ENCODE measurements at places on chromosomes 4 and X. TPM values are rescaled to one million over a fixed set of nuclear protein-coding genes. Genes with fewer than 3 reads are reported as not detected.

The ZNF141 gene
- total RNA-seq: 1.2 TPM

The HPGDS gene
- not detected for total RNA-seq

The IBSP gene
- not detected for total RNA-seq

The SPANXA2 gene
- not detected for total RNA-seq

The GJB1 gene
- not detected for total RNA-seq

The IL15 gene
- 27.4 TPM for total RNA-seq

The ZNF518B gene
- total RNA-seq: 3.7 TPM

The WDR1 gene
- total RNA-seq: 237 TPM

The RNF212 gene
- not detected for total RNA-seq

The SATL1 gene
- not detected for total RNA-seq

- DNase-seq: no peak
These were observed 182.2 kb downstream of the GABRB1 start for GRCh38 chr4:47213539-47213938.

GRCh38 chrX:156000361-156000926 is 2.9 kb downstream of the IL9R start:
- no peak for DNase-seq

- DNase-seq: peak; percentile 58
These were observed 147.7 kb downstream of the GASK1B start for GRCh38 chr4:158025131-158025530.

DNA sequence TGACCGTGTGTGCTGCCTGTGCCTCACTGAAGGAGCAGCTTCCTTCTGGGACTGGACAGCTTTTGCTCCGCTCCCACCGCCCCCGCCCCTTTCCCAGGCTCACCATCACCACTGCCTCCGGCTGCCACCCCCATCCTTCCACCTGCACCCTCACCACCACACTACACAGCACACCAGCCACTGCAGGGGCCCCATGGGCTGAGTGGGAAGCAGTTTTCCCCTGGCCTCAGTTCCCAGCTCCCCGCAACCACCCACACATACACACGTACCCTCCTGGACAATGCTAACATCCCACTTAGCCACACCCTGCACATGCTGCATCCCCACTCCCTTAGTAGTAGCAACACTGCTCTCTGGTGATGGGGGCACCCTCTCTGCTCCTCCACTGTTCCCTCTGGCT is 29.6 kb upstream of the COX18 start:
- DNase-seq: no peak

GRCh38 chrX:57121816-57122215 is 468 bp upstream of the SPIN2B start:
- no peak for DNase-seq

GRCh38 chr4:182177166-182177565 is 66.0 kb upstream of the TENM3 start:
- DNase-seq: peak; percentile 51

GRCh38 chr4:83323136-83323535 is 11.5 kb downstream of the HPSE start:
- no peak for DNase-seq

GRCh38 chr4:155887847-155888570 is 15.5 kb upstream of the TDO2 start:
- DNase-seq: no peak

- DNase-seq: no peak
These were observed 226.3 kb downstream of the ZIC3 start for GRCh38 chrX:137792214-137792613.

DNA sequence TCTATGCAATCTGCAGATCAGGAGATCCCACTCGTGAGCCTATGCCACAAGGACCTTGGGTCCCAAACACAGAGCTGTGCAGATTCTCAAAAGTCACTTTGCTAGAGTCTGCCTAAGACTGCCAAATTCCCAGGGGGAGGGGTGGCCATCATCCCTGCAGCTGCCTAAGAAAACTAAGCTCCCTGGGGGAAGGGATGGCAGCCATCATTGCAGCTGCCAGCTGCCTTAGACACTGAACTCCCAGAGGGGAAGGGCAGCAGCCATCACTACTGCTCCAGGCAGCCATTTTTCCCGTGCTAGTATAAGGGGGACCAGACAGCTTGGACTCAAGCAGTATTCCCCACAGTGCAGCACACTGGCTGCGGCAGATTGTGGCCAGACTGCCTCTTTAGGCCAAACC is 156.9 kb downstream of the NKX6-1 start:
- DNase-seq: no peak

GRCh38 chr4:173231916-173232315 is 63.3 kb downstream of the GALNT7 start:
- DNase-seq: no peak

GRCh38 chr4:157459785-157460184 is 239.3 kb downstream of the GRIA2 start:
- no peak for DNase-seq

GRCh38 chr4:184167576-184167975 is 50.1 kb downstream of the ENPP6 start:
- no peak for DNase-seq

- no peak for DNase-seq
These were observed 31.3 kb downstream of the NIPAL1 start for GRCh38 chr4:48047896-48048295.

DNA sequence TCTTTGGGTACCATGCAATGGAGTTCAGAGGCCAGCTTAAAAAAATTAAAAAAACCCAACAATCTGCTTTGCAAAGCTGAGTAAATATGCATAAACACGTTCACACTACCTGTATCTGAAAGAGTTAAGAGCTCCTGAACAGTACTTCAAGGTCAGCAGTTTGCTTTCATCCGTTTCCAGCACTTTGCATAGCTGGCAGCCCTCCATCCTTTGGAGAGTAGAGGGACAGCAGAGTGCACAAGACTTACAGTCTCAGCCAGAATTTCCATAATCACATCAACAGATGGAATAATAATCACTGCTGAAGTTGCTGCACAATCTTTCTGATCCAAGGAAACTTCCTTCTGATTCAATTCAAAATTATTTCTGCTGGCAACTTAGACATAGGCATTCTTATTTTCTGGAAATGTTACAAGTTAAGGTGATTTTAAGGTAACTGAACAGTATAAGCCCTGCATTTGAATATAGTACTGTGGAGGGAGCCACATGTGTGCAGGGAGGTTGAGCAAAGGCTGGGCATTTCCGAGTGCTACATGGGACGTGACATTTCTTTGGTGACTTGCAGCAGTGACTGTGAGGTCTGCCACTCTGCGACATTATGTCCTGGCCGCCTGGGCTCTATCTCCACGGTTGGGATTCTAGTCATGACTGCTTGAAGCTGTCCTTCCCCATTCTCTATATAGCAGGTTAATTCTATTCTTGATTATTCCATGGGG is 73.5 kb upstream of the EMCN start:
- DNase-seq: no peak

- DNase-seq: peak; percentile 75
These were observed 45.1 kb downstream of the CHM start for GRCh38 chrX:86002076-86002896.

GRCh38 chrX:52031371-52031770 is 37.6 kb downstream of the MAGED4B start:
- no peak for DNase-seq
